Placental pericyte (primary cell): ENCODE measurements at places on chromosomes 12 and 14. TPM values are rescaled to one million over a fixed set of nuclear protein-coding genes. Genes with fewer than 3 reads are reported as not detected.

CD163L1 gene
- 2.4 and 7.4 TPM in 2 replicates for total RNA-seq

CMTM5 gene
- not detected in 2 replicates for total RNA-seq

TAS2R19 gene
- total RNA-seq, result 4.9 and 8.5 TPM in 2 replicates

CLEC6A gene
- total RNA-seq, result not detected in 2 replicates
